ENCODE measurements at places on chromosomes 6 and 20.
A peak's percentile ranks its signal among the peaks of the same experiment; 100 is the strongest.

DNA sequence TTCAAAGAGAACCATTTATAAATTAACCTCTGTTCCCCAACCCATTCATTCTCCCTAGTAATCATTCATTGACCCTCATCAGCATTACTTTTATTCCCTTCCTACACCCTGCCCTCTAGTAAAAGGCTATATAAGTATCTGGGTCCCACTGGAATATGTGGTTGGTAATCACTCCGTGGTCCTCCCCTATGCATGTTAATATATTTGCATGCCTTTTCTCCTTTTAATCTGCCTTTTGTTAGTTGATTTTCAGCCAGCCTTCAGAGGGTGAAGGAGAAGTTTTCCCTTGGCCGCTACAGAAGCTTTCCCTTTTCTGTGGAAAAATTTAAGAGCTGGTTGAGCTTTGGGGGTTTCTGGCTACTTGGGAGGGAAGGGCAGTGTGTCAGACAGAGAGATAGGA, 585.6 kb downstream of the UTRN start:
- no peak for DNase-seq

- DNase-seq, result peak; percentile 100
Observed at GRCh38 chr20:58127701-58128111, 100.7 kb downstream of the ANKRD60 start.

GRCh38 chr6:15505463-15505918, 157.3 kb downstream of the DTNBP1 start:
- DNase-seq, result no peak

GRCh38 chr6:25641940-25642666, 9.9 kb upstream of the SCGN start:
- no peak for DNase-seq

DNA sequence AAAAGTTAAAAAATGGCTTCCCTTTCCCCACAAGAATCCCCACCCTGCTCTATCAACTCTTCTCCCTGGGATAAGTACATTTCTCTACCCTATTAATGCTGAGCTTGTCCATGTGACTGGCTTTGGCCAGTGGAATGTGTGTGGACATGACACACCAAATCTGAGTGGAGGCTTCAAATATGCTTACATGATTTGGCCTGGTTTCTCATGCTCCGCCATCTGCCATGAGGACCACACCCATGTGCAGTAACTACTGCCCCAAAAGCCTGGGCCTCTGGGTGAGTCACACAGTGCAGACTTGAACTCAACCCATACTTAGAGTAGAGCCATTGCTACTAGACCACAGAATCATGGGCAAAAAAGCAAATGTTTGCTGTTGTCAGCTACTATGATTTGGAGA, 65.4 kb downstream of the PRND start:
- peak; percentile 77 for DNase-seq

GRCh38 chr6:108946695-108947094, 98.5 kb downstream of the ARMC2 start:
- peak; percentile 50 for DNase-seq

GRCh38 chr6:165831812-165832510, 168.9 kb upstream of the PDE10A start:
- peak; percentile 8 for DNase-seq

GRCh38 chr6:143549949-143550268, 38.4 kb upstream of the FUCA2 start:
- DNase-seq, result no peak

GRCh38 chr6:19712012-19712688, 125.0 kb upstream of the ID4 start:
- DNase-seq, result no peak

DNA sequence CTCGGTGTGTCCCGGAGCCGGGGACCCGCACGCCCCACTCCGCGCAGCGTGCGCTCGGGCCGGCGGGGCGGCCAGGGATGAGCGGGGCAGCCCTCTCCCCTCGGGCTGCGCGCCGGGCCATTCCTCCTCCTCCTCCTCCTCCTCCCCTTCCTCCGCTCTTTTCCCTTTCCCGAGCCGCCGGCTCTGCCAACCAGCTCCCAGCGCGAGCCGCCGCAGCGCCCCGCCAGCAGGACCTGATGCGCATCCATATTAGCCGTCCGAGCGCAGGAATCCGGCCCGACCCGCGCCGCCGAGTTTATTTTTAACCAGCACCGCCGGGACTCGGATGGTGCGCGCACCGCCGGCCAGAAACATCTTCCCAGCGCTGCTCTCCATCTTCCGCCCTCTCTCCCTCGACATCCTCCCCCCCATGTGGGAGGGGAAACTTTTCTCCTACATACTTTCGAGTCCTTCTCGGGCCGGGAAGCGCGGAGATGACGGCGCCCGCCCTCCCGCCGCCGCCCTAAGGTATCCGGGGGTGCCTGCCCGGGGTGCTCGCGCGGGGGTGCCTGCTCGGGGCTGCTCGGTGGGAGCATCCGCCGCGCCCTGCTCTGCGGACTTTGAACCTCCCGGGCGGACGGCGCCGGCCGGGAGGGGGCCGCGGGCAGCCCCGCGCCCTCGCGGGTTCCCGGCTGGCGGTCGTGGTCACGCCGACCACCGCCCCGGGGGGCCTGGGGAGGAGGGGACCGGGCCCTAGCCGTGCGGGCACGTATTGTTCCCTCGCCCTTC, 619 bp downstream of the RREB1 start:
- peak; percentile 64 for DNase-seq

- peak; percentile 97 for DNase-seq
Observed at GRCh38 chr6:73774311-73774774, 78.3 kb downstream of the CD109 start.

DNA sequence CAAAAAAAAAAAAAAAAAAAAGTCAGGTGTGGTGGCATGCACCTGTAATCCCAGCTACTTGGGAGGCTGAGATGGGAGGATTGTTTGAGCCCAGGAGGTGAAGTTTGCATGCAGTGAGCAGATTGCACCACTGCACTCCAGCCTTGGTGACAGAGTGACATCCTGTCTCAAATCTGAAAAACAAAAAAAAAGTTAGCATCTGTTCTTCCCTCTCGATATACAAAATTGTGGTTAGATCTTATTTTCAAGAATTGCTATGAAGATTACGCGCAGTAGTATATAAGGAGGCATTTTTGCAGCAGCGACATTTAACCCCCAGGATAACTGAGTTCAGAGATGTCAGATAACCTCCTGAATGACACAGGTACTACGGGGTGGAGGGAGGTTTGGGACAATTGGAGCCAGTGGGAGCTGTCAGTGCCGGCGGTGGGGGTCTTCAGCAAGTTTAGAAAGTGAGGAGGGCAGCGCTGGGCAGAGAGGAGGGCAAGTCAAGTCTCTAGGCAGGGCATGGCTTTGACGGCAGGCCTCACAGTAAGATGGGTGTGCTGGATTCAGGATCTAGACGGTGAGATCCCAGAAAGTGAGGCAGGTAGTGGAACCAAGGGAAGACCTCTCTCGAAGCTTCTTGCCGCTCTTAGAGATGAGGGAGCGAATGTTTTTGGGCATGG, 26.2 kb upstream of the MRPS18A start:
- no peak for DNase-seq

- DNase-seq, result no peak
Observed at GRCh38 chr6:82958551-82958950, 107.1 kb downstream of the UBE3D start.

- no peak for DNase-seq
Observed at GRCh38 chr6:129242546-129242945, 359.6 kb downstream of the LAMA2 start.
